ENCODE measurements at places on chromosomes 2 and 18. TPM values are rescaled to one million over a fixed set of nuclear protein-coding genes. Genes with fewer than 3 reads are reported as not detected.

CCL20 gene
- 39.9 TPM for total RNA-seq

DNA sequence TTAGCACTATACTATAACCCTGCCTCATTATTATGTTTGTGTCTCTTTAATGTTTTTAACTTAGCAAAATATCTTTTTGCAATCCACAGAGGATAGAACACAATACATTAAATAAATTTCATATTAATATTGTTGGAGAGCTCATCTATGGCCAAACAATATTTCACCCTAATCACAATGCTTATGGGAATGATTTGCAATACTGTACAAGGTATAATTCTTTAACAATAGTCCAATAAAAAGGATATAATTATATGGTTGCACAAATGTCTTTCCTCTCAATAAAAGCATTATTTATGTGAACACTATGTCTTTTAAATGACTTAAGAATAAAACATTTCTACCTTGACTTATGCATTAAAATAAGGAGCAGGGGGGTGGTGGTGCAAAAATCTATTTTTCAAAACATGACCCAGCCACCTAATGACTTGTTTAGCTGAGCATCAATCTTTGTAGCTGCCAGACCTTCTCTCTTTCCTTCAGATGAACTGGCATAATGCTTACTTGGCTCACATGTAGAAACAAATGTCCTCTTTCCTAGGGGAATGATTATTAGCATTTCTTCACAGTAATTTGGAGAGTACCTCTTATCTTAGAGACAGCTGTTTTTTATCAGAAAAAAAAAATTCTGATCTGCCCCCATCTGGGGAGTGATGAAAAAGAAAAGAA is 1933.6 kb upstream of the LRRTM1 start:
- DNase-seq, result no peak

- DNase-seq, result peak; percentile 42
Measured at GRCh38 chr2:9950521-9951271, 797 bp upstream of the GRHL1 start.

- DNase-seq, result no peak
Measured at GRCh38 chr18:7002107-7002506, 115.5 kb downstream of the LAMA1 start.
